Naive thymus-derived CD4-positive, alpha-beta T cell (primary cell): ENCODE measurements at places on chromosomes 2 and 18. TPM values are rescaled to one million over a fixed set of nuclear protein-coding genes. Genes with fewer than 3 reads are reported as not detected.

Gene C2orf80
- not detected for polyA plus RNA-seq

Gene ZNF804A
- not detected for polyA plus RNA-seq

Gene CHRNG
- 0.10 TPM for polyA plus RNA-seq

Gene SPHKAP
- not detected for polyA plus RNA-seq

Gene SF3B6
- polyA plus RNA-seq, result 231 TPM

Gene OR6B2
- polyA plus RNA-seq, result not detected

Gene SCN9A
- 0.12 TPM for polyA plus RNA-seq

Gene RIT2
- polyA plus RNA-seq, result not detected

Gene SLC23A3
- polyA plus RNA-seq, result 0.08 TPM

Gene MERTK
- polyA plus RNA-seq, result not detected

Gene FLACC1
- 3.7 TPM for polyA plus RNA-seq

Gene SLC4A3
- polyA plus RNA-seq, result not detected

Gene RNU2-63P
- 12.4 TPM for polyA plus RNA-seq

Gene CAPN10
- 8.4 TPM for polyA plus RNA-seq

Gene PEX13
- 15.8 TPM for polyA plus RNA-seq

Gene SLC5A6
- 21.7 TPM for polyA plus RNA-seq

Gene CD207
- polyA plus RNA-seq, result not detected

Gene CXCR4
- 502 TPM for polyA plus RNA-seq

Gene HRH4
- not detected for polyA plus RNA-seq

Gene DSG1
- not detected for polyA plus RNA-seq
